ENCODE measurements at places on chromosomes 2 and 18.

- no peak for DNase-seq
Observed at GRCh38 chr2:226669905-226670304, 129.7 kb downstream of the IRS1 start.

- DNase-seq = no peak
Observed at GRCh38 chr2:227183657-227184367, 19.4 kb downstream of the COL4A3 start.

- no peak for DNase-seq
Observed at GRCh38 chr2:158905784-158906183, 62.7 kb upstream of the TANC1 start.

DNA sequence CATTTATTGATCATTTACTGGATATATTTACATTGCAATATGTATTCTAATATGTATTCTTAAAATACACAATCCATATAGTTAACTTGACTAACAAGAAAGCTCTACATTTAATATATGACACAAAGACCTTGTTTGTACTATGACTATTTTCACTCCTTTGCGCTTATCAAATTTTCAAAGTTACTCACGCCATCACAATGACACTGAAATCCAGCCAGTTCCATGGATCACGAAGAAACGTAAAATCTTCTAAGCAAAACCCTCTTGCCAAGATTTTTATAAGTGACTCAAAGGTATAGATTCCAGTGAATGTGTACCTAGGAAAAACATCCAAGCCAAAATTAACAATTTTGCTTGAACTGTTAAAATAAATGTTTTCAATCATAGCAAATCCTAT lies 39.6 kb downstream of the SCN3A start:
- DNase-seq = no peak

DNA sequence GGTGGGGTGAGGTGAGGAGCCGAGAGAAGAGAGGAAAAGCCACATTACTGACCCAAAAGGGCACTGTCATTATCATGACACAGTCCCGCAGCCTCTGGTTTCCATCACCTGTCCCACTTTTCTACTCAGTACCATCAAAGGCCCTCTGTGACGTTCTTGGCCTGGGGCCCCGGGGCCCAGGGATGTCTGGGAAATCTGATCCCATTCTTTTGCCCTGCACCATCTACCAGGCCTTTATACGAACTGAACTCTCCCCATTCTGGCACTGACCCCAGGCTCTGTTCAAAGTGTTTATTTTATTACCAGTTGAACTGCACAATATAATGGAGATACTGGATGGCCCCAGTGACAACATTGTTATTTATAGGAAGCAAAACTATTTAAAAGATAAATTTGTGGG lies 89.1 kb downstream of the COL6A3 start:
- no peak for DNase-seq

GRCh38 chr2:221485503-221485870 lies 86.6 kb downstream of the EPHA4 start:
- DNase-seq = no peak

DNA sequence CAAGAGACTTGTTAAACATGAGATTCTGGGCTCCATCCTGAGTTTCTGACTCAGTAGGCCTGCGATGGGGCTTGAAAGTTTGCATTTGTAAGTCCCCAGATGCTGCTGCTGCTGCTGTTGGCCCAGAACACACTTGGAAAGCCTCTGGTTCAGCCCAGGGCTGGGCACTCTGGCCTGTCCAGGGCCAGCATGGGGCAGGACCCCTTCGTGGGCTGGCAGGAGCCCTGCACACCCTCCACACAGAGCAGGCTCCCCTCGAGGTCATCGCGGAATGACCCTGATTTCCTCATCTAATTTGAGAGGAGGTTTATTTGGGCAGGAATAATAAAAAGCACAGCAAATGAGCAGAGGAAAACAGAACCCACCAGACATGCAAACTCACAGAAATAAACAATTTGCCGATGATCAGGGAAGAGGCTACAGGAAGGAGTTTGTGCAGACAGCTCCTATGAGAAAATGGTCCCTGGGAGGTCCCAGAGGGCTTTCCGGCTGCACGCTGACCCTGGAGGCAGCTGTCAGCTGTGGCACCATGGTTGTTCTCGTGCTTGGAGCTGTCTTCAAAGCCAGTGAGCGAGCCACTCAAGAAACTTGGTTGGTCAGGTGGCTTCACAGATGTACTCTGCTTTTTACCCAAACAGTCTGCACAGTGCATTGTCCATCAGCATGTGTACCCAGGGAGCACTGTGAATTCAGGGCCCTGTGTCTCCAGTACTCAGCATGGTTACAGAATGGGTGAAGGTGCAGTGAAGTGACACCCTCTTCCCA lies 119.3 kb downstream of the GLI2 start:
- DNase-seq = no peak

- DNase-seq = no peak
Observed at GRCh38 chr2:190216829-190217228, 102.8 kb downstream of the HIBCH start.

All from G401 (cell line).